ENCODE measurements at places on chromosomes 1 and 21.

- DNase-seq: no peak
Observed at GRCh38 chr1:181075766-181076350, 12.6 kb upstream of the IER5 start.

GRCh38 chr1:197948926-197949899 is 32.0 kb downstream of the LHX9 start:
- DNase-seq: no peak

- DNase-seq: no peak
Observed at GRCh38 chr1:245874942-245875580, 632.0 kb downstream of the SMYD3 start.

- no peak for DNase-seq
Observed at GRCh38 chr1:229905031-229905545, 161.9 kb upstream of the GALNT2 start.

DNA sequence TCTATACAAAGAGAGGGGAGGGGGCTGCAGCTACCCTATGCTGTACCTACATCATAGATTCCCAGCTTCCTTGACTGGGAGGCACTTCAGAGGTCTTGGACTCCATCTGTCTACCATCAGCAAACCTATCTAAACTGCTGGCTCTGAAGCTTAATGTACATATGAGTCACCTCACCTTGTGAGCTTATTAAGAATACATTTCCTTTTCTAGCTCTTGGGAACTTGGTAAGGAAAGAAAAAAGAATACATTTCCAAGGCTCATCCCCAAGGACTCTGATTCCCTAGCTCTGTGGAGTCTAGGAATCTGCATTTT is 50.0 kb upstream of the PRELP start:
- DNase-seq: no peak

GRCh38 chr1:163170331-163170730 is 32.4 kb downstream of the RGS5 start:
- no peak for DNase-seq

DNA sequence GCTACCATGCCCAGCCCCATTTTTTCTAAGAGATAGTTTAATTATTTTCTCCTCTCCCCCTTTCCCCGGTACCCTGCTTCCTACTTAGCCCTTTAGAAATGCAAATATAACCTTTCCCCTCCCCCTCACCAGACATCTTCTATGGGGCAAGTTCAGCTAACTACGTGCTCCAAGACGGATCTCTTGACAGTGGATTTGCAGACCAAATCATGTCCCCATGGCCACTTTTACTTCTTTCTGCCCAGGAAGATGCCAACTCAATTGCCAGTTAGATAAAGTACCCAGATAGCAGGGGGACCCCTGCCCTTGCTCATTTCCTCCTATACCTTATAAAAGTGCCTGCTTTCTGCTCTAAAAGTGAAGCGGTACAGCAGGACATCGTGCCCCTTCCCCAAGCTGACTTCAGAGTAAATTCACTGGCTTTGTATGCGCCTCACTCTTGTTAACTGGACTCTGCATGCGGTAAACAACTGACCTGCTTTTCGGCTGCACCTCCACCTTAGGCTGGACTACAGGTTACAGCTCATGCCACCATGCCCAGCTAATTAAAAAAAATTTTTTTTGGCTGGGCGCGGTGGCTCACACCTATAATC is 7.4 kb downstream of the DNAJC11 start:
- DNase-seq: no peak

DNA sequence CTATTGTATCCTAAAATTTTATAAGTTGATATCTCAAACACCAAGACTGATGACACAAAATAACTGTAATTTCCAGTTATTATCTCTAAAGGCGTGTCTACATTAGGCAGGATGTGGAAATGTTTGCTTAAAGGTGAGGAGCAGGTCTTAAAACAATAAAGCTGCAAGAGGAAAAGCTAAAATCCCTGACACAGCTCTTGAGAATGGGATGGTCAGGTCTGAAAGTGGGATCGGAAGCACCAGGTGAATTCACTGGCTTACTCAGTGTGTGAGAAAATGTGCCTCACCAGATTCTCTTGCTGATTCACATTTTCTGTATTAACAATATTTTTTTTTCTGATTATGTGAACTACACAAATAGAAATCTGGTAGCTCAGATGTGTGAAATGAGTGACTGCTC is 421.9 kb upstream of the ADAMTS5 start:
- no peak for DNase-seq

GRCh38 chr21:39947031-39947430 is 79.8 kb downstream of the PCP4 start:
- no peak for DNase-seq

- DNase-seq: no peak
Observed at GRCh38 chr1:167375949-167376348, 142.4 kb downstream of the CD247 start.

DNA sequence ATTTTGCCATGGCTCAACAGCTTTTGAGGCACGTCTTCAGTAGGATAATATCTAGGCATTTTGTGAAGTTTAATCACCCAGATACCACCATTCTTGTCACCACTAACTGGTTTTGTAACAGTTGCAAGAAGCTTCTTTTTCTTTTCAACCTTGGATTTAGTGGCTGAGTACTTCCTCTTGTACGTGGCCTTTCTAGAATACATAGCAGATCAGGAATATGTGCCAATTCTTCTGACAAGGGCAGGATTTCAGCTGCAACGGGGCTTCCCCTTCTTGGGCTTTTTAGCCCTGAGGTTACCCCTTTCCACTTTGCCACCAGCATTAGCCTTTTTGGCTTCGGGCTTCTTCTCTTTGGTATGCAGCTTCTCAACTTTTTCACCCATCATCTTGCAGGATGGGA is 79.3 kb upstream of the WARS2 start:
- DNase-seq: no peak

GRCh38 chr1:234589064-234589800 is 20.7 kb downstream of the IRF2BP2 start:
- no peak for DNase-seq

DNA sequence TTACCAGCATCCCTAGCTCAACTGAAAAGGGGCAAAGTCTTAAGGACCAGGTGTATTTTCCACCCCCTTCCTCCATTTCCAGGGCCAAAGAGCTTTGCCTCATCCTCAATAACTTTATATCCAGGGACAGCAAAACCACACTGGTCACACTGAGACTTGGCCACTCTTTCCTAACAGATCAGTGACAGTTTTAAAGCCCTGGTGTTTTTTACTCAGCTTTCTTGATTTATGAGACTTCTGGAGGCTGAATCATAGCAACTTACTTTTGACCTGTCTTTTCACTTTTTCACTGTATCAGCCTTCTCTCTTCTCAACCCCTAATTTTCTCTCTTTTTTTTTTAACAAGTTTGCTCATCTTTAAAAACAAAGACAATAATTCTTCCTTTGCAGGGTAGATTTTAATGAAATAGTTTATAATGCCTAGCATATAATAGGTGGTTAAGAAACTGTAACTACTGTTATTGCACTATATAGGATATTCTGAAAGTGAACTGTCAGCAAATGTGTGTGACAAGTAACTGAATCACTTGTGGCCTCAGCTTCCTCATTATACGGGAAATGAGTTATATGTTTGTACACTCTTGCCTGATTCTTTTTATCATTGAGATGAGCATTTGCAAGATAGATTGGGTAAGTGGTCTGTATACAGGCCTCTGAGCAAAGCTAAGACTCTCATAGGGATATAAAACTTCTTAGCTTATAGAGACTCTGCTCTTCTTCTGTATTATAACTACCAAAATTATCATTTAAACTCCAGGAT is 19.7 kb upstream of the DYNLT5 start:
- no peak for DNase-seq

- peak; percentile 17 for DNase-seq
Observed at GRCh38 chr1:226908419-226908818, 31.7 kb upstream of the COQ8A start.

DNA sequence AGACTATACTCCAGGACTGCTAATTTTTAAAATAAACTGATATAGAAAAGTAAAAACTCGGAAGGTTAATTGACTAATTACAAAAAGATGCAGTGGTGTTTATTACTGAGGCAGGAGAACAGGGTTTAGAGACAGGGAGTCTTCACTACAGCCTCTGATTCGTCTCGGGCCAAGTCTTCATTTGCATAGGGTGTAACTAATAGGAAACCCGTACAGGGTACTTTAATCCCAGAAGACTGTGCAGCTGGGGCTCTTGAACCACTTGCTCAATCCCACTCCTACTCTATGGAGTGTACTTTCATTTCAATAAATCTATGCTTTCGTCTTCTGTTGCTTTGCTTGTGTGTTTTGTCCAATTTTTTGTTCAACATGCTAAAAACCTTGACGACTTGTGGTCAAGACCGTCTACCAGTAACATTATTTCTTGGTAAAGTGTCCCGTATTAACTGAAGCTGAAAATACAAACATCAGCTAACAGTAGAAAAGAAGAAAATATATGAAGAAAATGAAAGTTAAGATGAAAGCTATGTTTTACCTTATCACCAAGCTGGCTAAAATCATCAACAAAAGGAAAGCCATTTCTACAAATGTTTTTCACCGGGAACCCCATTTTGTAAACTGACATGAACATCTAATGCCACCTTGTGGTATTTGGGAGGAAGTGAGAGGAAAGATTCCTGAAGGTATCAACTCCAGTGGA is 8.0 kb downstream of the SDHB start:
- no peak for DNase-seq

DNA sequence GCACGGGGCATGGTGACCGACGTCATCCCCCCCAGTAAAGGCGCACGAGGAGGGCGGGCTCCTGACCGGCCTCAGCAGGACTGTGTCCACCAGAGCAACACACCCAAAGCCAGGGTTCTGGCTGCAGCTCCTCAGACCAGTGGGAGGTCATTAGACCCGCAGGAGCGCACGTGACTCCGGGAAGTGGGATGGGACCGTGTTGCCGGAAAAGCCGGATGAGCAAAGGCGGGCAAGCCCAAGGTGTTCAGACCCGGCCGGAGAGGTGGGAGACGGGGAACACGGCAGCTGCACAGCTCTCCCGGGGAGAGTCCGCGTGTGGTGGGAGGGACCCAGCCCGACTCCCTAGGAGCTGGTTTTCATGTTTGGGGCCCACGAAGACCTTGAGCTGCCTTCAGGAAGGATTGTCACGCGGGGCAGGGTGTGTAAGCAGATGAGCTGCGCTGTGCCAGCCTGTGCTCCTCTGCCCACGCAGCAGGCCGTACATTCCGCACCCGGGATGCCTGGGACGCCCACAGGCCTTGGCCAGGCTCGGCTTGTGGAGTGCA is 20.6 kb upstream of the TRAPPC10 start:
- no peak for DNase-seq

DNA sequence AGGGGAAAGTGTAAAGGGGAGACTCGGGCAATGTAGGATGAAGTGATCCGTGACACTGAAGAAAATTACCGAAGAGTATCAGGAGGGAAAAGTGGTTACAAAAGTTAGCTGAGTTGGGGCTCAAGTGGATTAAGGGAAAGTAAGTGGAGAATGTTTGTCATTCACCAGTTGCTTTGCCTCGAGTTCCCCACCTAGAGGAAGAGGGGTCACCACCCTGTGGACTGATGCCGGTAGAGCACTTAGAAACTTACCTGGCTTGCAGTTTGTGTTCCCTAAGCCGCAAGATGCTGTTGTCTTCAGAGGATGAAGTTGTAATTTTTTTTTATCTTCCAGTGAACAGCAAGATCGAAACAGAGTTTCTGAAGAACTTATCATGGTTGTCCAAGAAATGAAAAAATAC is 1.0 kb downstream of the PER3 start:
- no peak for DNase-seq
